ENCODE measurements at places on chromosomes 7 and 10.

DNA sequence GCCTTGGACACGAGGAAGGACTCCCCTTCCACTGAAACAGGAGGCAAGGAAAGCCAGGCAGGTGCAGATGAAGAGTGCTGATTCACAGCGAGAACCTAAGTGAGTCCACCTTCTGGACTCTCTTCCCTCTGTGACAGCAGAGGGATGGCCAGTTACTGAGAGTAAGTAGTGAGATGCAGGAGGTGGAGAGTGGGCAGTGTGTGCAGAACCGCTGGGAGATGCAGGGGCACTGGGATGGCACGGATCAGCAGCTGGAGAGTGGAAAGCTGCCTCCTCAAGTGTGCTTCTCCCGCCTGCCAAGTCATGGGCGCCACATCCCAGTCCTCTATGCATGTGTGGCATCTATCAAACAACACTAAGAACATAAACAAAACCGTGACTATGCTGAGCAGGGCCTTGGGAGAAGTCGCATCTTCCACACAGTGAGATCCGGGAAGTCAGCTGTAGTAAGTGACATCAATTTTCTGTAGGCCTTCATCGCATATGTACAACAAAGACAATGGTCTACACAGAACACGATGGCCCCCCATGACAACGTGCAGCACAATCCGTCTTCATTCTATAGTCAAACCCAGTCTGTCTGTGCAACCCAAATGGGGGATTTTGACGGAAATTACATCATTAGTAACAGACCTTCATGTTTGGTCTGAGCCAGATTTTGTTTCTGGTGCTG lies 217.4 kb upstream of the KLF14 start:
- no peak for DNase-seq

DNA sequence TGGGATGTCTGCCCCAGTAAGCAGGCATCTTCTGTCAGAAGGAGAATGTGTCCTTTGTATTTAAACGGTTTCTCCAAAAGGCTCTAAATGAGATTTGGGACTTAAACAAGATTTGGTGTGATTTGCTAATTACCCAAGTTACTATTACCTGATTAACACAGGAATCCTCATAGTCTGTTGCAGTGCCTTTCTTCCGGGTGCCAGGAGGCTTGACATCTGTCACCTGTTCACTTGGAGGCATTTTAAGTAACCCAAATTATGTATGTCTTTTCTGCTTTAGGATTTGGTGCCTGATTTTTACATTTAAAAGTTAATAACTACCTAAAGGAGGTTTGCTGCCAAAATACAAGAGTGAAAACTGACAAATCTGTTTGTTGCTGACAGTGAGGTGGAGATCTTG lies 587.9 kb upstream of the GALNT17 start:
- DNase-seq, result no peak

DNA sequence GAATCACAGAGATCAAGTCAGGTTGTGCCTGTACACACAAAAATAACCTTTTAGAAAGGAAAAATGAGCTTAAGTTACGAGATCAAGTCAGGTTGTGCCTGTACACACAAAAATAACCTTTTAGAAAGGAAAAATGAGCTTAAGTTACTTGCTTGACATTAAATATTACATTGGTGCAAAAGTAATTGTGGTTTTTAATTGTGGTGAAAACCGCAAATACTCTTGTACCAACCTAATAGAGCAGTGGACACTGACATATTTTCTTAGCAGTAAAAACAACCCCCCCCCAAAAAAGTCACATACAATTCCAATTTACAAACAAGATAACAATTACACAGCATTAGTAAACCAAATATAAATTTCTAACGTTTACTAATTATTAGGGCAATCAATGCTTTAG lies 595.6 kb downstream of the GRM8 start:
- no peak for DNase-seq

DNA sequence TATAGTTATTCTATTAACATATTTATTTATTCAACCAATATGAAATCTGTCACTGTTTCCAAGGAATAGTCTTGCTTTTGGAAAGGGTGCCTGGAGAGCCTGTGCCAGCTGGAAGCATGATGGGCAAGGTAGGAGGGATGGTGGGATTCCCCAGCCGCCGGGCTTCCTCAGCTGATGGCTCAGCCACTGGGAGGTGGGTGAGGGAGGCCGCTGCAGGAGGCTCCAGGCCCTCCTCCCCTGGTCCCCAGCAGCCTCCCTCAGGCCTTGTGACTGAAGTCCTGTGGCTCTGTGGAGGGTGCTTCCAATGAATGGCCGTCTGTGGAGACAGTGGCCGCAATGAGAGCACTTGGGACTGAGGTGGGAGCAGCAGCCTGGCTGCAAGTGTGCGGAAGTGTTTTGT lies 27.0 kb downstream of the SPAG6 start:
- DNase-seq, result no peak

GRCh38 chr7:129664029-129665012 lies 52.8 kb downstream of the NRF1 start:
- DNase-seq, result no peak
